Activated T-helper 9 cell treated with anti-CD3 and anti-CD28 coated beads, Interleukin-2, amount 50 U/mL, for 16 hours (primary cell): ENCODE measurements at places on chromosomes 3 and 15.

GRCh38 chr3:14957153-14957552 lies 9.8 kb downstream of the NR2C2 start:
- DNase-seq: no peak

- no peak for DNase-seq
Observed at GRCh38 chr3:123586968-123587367, 2.1 kb upstream of the HACD2 start.

GRCh38 chr3:152621006-152621868 lies 213.7 kb upstream of the P2RY1 start:
- no peak for DNase-seq

GRCh38 chr3:56522374-56522773 lies 34.6 kb upstream of the CCDC66 start:
- no peak for DNase-seq

DNA sequence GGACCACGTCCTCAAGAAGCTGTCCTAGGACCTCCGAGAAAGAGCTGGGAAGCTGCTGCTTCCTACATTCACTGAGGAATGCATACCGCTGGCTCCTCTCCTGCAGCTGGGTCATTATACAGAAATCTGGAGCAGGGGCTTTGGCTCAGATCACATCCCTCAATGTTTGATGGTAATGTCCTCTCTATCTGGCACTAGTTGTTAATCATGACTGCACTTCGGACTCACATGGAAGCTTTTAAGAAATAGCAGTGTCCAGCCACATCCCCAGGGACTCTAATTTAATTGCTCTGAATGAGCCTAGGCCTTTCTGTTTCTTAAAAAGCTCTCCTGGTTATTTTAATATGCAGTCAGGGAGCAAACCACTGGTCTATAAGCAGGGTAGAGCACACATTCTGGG lies 25.7 kb upstream of the MYRIP start:
- no peak for DNase-seq

DNA sequence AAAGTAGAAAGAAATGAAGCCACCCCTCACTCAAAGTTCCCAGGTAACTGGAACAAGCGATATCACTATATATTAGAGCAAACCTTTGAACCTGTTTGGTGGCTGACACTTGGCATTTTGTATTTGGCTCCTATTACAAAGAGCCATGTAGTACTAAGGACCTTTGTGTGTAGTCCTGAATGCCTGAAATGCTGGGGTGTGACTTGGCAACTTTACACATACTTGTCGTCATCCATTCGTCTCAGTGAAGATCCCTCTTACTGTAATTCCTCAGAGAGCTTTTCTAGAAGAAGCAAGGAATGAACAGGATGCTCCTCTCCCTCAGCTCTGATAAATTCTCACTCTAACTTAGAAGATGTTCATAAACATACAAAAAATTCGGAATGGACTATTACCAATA lies 216.1 kb upstream of the CDIN1 start:
- no peak for DNase-seq

DNA sequence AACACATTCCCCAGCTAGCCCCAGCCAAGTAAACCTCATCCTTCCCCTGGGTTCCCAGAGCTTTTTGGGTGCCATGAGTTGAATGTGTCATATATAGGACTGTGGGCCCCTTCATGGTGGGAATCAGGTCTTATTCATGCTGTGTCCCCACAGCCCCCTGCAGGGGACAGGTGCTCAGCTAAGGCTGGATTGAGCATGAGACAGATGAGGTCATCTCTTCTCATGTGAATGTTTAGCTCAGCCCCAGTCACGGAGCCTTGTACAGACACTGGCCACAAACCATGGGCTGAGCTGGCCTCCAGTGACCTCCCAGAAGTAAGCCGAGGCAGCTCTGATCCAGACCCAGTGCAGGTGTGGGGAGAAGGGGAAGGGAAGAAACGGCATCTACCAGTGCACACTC lies 70.7 kb downstream of the C3orf70 start:
- DNase-seq: no peak

DNA sequence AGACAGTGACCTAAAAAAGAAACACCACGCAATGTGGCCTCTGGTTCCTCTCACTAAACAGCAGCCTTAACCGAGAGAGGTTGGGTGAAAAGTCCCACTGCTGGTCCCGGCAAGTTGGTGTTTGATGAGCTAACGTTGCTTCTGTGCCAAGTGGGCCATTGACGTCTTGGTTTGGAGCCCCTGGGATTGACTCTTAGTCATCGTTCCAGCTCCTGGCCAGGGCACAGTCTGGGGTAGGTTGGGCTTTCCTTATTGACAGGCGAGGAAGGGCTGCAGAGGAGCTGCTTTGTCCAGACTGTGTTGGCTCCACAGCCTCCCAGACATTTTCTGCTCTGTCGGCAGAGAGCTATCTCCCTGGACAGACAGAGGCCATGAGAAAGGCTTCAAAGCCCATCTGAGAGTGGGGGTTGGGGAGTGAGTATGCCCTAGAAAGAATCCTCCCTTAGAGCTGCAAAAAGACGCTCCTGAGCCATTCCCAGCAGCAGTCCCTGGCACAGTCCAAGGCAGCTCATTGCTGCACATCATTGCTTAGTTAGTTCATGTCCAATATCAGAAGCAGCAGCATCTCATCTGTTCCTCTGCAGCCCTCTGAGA lies 28.6 kb upstream of the C3orf80 start:
- no peak for DNase-seq

DNA sequence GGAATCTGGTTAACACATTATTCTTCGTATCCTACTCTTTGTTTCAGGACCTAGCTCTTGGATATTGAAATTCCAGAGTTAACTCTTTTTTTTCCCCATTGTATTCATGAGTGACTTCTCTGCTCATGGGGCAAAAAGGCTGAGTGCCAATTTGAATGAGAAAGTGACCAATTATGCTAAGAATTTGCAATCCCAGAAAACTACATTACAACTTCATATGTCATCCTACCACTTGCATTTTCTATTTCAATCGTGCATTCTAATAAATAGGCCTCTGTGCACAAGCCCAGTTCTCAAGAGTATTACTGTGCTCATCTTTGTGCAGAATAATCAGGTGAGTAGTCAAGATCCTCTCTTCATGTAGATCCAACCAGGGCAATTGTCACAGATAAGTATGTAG lies 537.8 kb downstream of the OTOL1 start:
- DNase-seq: no peak

GRCh38 chr3:14991818-14992612 lies 44.6 kb downstream of the NR2C2 start:
- DNase-seq: no peak

DNA sequence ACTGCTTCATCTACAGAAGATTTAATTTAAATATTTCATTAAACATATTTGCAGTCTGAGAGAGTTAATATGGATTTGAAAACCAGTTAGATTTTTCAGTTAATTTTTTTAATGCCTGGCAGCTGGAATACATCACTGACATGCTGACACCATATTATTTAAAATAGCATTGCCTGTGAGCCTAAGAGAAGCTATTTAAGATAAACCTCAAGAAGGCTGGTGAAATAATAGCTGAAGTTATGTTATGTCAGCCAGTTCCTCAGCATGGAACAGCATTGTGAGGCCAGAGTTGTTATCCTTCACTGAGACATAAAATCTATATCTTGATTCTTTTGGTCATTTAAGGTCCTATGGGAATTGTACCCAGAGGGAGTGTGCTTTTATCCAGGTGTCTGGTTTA lies 705.2 kb downstream of the NAALADL2 start:
- no peak for DNase-seq

GRCh38 chr3:9716801-9717555 lies 13.3 kb downstream of the CPNE9 start:
- DNase-seq: no peak

DNA sequence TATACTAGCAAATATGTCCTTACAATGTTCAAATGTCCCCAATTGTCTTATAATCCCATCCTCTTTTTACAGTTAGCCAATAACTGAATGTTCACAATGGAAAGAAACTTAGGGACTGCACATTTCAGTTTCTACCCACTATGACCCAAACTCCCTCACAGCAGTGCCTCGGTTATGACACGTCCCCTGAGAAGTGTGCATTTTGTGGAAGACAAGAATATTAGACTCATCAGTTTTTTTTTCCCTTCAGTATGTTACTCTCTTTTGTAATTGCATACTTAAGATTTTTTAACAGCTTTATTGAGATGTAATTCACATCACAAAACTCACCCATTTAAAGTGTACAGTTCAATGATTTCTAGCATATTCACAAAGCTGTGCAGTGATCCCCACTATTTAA lies 64.8 kb downstream of the IGF2BP2 start:
- DNase-seq: no peak

DNA sequence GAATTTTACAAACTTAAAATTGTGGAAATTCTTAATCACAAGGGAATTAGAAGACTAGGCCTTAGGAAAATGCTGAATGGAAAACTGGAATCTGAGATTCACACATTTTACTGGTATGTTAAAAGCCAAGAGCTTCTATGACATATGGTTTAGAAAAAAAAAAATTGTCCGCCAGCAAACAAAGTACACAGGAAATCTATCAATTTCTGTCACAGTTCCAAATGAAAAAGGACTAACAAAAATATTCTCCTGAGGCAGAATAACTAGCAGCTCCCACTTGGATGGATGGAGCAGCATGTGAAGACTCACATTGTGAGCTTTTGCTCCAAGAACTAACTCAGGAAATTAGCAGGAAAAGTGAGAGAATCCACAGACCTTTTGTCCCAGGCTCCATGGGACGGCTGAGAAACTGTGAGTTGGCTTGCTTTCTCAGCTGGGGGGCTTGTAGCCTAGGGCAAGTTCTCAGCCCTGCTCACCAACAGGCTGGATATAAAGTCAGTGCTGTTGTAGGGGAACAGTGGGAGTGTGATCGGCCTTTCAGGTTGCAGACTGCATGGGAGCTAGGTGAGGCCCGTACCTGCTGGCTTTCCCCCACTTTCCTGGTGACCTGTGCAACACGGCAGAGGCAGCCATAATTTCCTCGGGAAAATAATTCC lies 731.1 kb upstream of the SGO1 start:
- DNase-seq: no peak

DNA sequence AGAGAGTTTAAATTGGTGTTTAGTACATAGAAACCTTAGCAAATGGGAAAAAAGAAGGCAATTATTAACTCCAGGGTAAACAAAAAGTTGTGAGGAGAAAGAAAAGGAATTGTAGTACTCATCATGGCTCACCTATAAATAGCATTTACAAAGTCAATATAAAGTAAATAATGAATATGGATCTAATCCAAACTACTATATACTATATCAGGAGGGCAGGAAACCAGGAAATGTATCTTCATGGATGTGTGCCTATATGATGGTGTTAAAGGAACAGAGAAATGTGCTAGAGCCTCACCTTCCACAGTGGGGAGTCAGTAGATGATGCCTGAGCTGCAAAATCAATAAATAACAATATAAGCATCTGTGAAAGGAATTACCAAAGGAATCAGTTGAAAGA lies 208.9 kb downstream of the FAM43A start:
- no peak for DNase-seq

GRCh38 chr3:192514754-192515663 lies 212.3 kb downstream of the FGF12 start:
- DNase-seq: no peak
